NCI-H1105 treated with DMSO at 0.1 percent for 48 hours (cell line): ENCODE measurements at places on chromosomes 4 and X.

DNA sequence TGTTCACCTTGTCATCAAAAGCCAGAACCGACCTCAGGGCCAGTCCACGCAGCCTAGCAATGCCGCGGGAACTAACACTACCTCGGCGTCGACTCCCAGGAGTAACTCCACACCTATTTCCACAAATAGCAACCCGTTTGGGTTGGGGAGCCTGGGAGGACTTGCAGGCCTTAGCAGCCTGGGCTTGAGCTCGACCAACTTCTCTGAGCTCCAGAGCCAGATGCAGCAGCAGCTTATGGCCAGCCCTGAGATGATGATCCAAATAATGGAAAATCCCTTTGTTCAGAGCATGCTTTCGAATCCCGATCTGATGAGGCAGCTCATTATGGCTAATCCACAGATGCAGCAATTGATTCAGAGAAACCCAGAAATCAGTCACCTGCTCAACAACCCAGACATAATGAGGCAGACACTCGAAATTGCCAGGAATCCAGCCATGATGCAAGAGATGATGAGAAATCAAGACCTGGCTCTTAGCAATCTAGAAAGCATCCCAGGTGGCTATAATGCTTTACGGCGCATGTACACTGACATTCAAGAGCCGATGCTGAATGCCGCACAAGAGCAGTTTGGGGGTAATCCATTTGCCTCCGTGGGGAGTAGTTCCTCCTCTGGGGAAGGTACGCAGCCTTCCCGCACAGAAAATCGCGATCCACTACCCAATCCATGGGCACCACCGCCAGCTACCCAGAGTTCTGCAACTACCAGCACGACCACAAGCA is 898 bp downstream of the UBQLN2 start:
- DNase-seq: peak; percentile 33

- peak; percentile 19 for DNase-seq
Measured at GRCh38 chrX:120251471-120252011, 929 bp downstream of the ZBTB33 start.

DNA sequence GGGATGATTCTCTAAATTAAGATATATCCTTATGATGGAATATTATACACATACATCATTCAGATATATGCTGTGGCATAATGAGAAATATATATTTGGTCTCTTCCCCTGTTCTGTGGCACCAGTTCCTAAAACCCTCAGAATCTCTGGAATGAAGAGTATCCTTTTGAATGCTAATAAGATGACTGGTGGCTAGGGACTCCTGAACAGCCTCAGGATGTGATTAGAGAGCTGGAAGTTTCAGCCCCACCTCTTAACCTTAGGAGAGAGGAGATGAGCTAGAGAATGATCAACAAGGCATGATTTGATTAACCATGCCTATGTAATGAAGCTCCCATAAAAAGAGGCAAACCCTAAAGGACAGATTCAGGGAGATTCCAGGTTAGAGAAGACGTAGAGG is 632.0 kb downstream of the IQCM start:
- no peak for DNase-seq

GRCh38 chr4:7674706-7675105 is 240.0 kb upstream of the PSAPL1 start:
- DNase-seq: no peak

DNA sequence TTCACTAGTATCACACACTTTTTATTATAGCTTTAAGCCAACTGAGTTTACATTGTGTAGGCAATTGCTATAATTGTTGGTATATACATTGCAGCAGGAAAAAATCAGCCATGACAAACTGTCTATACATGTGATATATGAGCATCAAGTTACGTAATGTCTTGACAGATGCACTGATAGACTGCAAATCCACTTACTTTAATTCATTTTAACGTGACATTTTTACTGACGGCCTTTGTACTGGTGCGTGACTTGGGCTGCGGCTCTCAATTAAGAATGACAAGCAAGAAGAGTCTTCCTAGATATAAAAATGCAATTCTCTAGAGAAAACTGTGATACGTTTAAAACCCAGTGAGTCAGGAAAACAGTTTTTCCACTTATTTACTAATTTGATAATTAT is 143.8 kb downstream of the ACTRT1 start:
- DNase-seq: no peak

DNA sequence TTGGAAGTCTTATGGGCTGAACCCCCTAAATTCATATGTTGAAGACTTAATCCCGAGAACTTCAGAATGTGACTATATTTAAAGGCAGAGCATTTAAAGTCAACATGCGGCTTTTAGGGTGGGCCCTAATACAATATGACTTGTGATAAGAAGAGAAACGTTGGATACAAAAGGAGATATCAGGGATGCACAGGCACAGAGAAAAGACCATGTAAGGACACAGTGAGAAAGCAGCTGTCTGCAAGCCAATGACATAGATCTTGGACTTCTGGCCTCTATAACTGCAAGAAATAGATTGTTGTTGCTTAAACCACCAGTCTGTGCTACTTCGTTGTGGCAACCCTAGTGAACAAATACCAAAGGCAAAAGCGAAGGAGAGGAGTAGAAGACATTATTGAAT is 42.2 kb downstream of the GABRG1 start:
- DNase-seq: no peak

DNA sequence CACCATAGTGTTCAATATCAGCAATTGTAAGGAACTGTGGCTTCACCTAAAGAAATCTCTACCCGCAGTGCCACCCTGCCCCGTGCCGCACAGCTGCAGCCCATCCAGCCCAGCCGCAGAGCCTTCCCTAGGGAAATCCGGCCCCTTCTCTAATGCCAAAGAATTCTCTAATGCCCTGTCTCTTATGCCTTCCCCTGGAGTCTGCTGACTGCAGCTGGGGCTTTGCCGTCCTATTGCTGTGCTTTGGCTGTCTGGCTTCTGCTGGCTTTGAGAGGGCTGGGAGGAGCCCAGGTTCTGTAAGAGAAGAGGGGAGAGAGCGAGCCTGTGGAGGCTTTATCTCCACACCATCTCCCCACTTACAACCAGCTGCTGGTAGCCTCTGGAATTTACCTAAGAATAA is 85.9 kb upstream of the HELT start:
- DNase-seq: no peak
